ENCODE measurements at places on chromosomes 3 and 15.

DNA sequence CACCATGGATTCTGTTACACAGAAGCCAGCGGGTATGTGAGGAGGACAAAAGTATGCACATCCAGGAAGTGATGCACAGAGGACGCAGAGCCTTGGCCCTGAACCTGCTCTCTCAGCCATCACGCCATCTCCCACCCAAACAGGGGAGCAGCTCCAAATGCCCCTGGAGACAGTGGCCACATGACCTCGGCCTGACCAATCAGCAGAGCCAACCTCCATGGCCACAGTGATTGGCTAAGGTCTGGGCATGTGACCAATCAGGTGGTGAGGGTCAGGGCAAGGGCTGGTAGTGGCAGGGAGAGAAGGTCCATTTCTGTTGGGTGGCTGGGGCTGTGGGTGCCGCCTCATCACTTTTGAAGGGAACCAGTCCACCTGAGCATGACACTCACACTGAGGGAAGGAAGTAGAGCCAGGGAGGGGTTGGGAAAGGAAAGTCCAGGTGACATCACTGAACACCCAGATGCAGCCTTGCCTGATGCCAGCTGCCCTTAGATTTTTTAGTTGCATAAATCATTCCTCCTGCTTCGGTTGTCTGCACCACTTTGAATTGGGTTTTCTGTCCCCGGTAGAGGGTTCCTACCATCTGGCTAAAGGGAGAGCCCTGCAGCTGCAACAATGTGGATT, 70.3 kb upstream of the IQSEC1 start:
- no peak for DNase-seq

GRCh38 chr15:26260517-26261133, 397.5 kb upstream of the ATP10A start:
- no peak for DNase-seq

DNA sequence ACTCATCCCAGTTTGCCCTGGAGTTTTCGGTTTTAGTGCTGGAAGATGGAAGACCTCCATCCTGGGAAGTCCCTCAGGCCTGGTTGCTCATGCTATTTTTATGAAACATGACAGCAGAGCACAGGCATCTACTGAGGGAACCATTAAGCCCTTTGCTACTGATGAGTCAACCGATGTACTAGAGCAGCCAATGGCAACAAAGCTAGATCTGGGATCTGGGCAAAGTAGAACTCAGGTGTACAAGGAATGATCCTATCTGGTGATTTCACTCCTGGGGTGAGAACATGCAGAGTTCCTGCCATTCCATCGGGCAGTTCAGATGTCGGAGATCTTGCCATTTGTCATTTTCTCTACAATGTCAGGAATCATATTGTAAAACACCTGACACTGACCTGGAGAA, 166.2 kb upstream of the NSMCE3 start:
- no peak for DNase-seq

DNA sequence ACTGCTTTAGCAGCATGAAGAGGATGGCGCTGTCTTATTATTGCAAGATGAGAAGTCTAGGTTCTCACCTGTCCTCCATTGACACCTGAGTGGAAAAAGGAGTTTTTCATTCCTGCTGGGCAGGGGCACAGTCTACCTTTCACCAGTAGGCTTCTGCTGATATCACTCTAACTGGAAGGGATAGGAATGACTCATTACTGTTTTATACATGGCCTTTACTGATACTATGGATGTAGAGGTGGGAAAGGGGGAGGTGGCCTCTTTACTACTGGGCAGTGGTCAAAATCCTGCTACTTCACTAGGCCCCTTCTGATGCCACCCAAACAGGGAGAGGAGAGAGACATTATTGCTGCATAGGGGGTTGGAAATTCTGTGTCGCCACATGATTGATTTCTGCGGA, 97.8 kb downstream of the BBX start:
- no peak for DNase-seq

DNA sequence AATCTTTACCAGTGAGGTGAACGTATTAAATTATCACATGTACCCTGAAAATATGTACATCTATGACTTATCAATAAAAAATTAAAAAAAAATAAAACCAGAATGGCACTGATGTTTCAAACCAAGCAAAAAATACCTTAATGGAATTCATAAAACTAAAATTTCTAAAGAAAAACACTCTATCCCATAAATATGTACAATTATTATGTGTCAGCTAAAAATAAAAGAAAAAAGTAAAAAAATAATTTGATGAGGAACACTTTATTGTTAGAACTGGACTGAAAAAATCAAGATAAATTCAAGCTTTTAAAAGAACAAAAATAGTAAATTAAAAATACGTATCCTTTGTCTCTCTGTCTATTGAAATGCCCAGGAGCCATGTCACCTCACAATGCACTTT, 63.1 kb downstream of the IL20RB start:
- DNase-seq: no peak

DNA sequence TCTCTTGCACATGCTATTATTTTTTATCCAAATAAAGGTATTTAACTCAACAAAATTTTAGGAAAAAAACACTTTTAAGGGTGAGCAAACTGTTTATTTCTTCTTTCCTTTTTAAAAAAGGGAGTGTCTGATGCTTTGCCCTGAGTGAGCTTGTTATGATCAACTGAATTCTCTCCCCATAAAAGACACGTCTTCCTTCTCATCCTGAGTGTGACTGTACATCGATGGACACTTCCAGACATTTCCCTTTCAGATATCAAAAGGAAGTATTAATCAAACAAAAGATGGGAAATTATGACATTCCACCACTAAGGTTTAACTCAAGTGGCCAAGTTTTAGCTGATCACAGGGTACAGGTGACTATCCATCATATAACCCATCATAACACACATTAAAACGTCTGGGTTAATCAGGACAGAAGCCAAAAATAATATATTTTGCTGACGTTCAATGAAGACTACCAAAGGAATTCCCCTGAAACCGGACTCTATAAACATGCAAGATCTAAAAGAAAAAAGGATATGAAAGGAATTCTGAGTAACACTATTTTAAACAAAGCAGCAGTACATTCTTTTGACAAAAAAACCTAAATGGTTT, 354.8 kb downstream of the MECOM start:
- DNase-seq: no peak

GRCh38 chr15:100931143-100931890, 12.2 kb downstream of the LRRK1 start:
- no peak for DNase-seq

DNA sequence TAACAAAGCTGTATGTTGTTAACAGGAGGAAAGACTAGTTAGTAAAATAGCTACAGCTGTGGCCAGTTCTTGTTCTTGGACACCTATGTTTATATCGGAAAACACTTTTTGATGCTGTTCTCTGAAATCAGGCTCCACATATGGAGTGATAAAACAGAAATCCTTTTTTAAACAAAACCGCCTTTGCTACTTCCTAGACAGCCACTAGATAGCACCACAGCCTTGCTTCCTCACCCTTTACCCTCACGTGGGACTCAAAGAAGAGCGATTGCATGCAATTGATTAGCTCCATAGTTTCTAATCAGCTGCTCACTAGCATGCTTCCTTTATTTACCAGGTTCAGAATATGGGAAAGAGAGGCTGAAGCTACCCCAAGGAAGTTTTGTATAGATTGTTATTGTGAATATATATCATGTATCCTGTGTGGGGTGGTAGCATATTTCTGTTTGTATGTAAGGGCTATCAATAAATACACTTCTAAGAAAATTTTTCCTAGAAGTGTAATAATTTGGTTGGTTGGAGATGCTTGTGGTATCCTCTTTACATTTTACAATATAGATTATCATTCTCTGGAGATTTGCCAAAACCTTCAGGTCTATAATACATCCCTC, 4.3 kb upstream of the MTFMT start:
- DNase-seq: no peak

GRCh38 chr3:52502808-52503350, 7.7 kb downstream of the STAB1 start:
- no peak for DNase-seq

GRCh38 chr3:102571720-102572384, 137.0 kb downstream of the ZPLD1 start:
- no peak for DNase-seq

DNA sequence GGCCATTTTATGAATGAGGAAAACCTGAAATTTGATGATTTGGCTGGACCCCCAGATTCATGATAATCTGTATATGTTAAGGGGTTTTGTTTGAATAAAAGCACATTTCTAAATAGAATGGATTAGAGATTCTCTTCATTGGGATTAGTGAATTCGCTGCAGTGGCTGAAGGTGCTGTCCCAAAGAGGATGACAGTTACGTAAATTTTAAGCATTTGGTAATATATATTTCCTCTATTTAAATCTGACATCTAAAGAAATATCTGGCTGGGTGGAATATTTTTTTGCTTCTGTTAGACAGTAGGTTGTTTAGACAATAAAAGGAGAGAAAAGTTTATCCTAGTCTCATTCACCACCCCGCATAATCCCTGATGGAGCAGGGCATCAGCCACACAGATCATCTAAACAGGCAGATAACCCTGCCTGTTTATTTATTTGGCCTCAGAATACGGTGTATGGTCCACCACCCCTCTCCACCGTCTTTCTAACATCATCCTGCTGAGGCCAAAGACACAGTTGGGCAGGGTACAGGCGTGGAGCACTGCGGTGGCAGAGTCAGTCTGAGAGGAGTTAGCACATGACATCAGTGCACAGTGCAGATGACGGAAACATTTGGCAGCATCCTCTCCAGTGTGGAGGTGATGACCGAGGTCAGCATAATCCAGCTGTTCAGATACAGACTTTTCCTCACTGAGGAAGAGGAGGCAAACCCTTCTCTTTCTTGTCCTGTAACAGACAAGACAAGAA, 20.4 kb upstream of the NFKBIZ start:
- no peak for DNase-seq

- no peak for DNase-seq
Measured at GRCh38 chr3:117750674-117751269, 1041.2 kb downstream of the TUSC7 start.

- DNase-seq: no peak
Measured at GRCh38 chr3:108486941-108487340, 23.5 kb downstream of the MYH15 start.

DNA sequence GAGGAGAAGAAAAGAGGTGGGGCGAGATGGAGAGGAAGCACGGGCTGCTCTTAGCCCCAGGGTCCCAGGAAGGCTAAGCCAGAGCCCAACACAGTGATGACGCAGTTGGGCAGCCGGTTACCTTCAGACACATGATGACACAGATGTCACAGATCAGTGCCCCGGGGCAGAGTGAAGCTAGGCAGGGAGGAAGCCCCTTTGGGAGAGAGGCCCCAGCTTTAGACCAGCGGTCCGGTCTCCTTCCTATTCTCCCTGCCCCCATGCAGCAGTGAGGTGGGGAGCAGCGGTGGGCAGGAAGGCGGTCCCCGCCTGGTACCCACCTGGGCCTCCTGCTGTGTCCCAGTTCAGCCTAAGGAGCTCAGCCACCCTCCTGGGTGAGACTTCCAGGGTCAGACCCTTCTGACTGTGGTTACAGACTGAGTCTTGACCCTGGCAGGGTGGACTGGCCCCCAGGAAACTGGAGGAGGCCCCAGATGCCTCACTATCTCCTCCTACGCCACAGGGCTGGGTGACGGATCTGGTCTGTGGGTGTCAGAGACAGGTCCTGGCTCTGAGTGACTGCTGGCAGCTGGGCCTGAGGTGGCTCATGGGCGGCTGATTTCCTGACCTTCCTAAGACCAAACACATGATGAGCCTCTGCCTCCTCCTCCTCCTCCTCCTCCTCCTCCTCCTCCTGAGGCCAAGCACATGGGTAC, 38.8 kb upstream of the LINGO1 start:
- DNase-seq: no peak

GRCh38 chr3:48107227-48107626, 81.0 kb downstream of the CDC25A start:
- DNase-seq: no peak

DNA sequence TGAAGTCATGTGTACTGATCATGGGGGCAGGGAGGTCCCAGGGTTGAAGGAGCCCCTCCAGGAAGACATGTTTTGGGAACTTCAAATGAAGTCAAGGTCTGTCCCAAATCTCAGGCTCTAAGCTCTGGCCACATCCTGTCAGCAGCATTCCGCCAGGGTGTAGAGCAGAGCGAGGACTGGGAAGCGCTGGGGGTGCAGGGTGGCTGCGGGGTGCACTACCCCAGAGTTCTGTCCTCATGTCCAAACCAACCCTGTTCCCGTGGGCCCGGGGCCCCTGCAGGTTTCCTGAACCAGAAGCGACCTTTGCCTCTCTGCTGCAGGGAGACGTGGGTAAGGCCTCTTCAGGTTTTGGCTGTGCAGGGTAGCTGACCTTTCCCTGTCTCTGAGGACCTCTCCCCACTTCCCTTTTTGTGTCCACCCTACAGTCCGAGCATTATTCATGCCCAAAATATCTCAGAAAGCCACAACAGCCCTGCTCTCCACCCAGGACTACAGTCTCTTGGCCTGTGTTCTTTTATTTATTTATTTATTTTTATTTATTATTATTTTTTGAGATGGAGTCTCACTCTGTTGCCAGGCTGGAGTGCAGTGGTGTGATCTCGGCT, 26.6 kb upstream of the FLNB start:
- DNase-seq: no peak

DNA sequence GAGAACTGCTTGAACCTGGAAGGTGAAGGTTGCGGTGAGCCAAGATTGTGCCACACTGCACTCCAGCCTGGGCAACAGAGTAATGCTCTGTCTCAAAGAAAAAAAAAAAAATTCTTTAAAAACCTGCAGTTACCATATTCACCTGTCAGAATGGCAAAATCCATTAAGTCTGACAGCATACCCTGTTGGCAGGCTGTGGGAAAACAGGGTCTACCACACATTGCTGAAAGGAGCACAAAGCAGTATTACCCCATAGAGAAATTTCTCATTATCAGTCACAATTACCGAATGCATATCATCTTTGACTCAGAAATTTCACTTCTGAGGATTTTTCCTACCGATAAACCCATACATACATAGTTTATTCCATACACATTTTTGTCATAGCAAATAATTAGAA, 264.1 kb upstream of the SLCO3A1 start:
- DNase-seq: no peak

DNA sequence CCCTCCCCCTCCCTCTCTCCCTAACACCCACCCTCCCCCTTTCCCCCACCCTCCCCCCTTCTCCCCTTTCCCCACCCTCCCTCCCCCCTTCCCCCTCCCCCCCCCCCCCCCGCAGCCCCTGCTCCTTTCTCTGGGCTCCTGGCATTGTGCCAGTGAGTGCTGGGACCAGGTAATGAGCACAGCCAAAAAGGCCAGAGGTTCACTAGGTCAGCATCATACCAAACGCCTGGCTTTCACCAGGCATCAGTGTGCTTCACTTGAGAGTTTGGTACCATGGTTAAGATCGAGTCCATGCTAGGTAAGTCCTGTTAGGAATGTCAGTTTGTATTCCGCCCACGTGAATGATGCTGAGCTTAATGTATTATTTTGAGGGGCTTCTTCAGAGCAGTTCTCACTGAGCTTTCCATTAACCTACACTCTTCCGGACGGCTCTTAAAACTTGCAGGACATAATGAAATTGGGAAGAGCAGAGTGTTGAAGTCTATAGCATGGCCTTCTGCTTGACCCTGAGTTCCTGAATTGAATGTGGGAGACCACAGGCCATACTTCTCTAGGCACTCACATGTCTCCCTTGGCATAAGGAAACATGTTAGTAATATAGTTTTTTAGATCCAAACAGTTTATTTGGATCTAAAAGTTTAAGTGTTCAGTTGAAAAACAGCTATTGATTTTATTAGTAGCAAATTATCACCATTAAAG, 45.6 kb downstream of the SENP2 start:
- DNase-seq: no peak
